ENCODE measurements at places on chromosomes 5 and 9.

DNA sequence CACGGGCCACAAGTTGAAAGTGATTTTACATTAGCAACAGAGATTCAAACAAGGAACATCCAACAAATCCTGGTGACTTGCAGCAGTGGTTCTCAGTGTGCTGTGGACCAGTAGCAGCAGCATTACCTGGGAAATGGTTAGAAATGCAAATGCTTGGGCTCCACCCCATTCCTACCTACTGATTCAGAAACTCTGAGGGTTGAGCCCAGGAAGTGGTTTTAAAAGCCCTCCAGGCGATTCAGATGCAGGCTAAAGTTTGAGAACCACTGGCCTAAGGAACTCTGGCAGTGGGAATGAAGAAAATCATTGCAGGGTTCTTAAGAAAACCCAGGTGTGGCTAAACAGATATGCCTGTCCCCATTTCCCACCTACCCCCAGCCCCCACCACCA, 398.8 kb downstream of the ENC1 start:
- no peak for DNase-seq

DNA sequence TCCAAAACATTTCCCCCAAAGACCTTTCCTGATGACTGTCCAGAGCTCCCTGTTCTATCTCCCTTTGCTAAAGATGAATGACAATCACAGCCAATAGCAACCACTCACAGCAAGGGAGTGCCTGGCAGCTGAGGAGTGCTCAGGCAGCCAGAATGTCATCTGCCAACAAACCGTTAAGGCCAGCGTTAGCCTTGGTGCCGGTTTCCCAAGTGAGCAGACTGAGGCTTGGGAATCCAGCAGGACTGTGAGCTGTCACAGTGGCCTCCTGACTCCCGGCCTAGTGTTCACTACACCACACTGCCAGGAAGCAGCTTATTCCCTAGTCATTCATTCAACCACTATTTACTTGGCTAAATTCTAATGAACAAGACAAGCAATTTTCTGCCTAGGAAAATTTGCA, 24.7 kb downstream of the STK10 start:
- DNase-seq = peak; percentile 60

DNA sequence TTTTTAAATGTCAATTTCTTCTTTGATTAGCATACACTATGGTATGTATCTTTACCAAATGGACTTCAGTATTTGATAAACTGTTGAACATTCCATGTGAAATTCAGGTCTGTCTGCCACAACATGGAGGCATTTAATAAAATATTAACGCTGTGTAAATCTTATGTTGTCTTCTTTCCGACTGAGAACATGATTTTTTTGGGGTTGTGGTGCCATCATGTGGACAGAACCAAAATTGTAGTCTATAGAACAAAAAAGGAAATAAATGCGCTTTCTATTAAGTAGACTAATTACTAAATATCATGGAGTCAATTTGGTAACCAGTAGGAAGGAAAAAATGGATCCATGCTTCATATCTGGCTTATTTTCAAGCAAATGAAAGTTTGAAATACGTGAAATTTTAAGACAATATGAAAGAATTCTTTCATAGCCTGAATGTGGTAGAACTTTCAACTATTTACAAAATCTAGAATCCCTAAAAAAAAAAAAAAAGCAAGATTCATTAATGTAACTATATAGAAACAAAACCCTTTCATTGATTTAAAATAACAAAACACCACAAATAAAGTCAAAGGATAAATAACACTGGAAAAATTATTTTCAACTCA, 2.8 kb upstream of the PLK2 start:
- peak; percentile 57 for DNase-seq

- no peak for DNase-seq
Measured at GRCh38 chr5:155556222-155556621, 542.7 kb downstream of the KIF4B start.

DNA sequence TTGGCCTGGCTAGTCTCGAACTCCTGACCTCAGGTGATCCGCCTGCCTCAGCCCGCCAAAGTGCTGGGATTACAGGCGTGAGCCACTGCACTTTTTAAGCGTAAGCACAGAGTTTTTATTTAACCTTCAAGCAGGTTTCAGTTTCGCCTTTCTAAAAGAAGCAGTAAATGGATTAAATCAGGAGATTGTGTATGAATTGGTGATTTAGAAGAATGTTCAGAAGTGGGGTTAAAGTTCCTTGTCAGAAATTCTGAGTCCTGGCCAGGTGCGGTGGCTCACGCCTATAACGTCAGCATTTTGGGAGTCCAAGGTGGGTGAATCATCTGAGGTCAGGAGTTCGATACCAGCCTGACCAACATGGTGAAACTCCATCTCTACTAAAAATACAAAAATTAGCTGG, 12.2 kb downstream of the HSPA4 start:
- no peak for DNase-seq

GRCh38 chr9:83466877-83467276, 71.3 kb downstream of the FRMD3 start:
- no peak for DNase-seq

GRCh38 chr5:176697934-176698538, 50.8 kb downstream of the TSPAN17 start:
- DNase-seq = no peak

DNA sequence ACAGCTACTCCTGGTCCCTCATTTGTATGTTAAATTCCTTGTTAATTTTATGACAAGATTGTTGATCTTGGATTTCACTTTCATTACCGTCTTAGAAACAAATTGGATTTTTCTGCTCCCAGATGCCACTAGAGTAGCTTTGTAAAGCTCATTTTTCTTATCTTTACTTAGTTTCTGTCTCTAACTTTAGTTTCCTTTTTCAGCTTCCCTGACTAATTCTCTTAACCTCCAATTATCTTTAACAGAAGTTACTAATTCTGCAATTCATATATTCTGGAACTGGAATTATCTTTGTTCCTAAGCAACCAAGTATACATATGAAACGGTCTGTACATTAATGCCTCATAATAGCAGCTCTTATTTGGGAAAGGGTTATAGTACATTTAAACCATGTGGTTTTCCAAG, 16.7 kb downstream of the ITGA1 start:
- no peak for DNase-seq

GRCh38 chr5:175094461-175094860, 349.5 kb downstream of the DRD1 start:
- no peak for DNase-seq

GRCh38 chr5:35223787-35224395, 6.4 kb downstream of the PRLR start:
- DNase-seq = no peak

GRCh38 chr9:131690462-131690861, 49.4 kb downstream of the RAPGEF1 start:
- DNase-seq = no peak

DNA sequence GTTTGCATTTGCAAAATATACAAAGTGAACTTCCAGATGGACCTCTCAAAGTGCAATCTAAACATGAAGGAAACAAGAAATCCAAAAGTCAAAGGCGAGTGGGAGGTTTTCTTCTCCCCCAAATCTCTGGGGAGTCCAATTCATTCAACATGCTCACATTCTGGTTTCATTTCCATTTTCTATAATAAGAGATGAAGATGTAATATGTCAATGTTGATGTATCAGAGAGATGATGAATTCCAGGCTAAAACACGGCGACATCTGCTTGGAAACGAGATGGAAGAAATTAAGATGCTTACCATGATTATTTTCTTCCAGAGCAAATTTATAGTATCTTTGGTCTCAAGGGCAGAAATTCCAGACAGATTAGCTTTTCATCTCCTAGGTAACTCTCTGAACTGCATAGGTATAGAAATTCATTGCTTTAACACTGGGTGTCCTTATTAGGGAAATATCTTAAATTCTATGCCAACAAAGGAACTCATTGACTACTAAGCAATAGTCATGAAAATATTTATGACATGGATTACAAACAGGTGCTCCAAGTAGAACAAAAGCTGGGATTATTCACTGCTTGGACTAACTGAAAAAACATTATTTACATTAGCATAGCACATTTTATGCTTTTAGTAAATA, 287.9 kb downstream of the SEC61B start:
- no peak for DNase-seq
